ENCODE measurements at places on chromosomes 2 and 18. TPM values are rescaled to one million over a fixed set of nuclear protein-coding genes. Genes with fewer than 3 reads are reported as not detected.

Gene MGAT4A
- total RNA-seq: 124 TPM

Gene HS6ST1
- 10.1 TPM for total RNA-seq

- H3K27ac ChIP-seq: no peak overlapping the region
- no peaks in the 10 kb centered on the region for H3K36me3 ChIP-seq
- H3K4me3 ChIP-seq: no peak overlapping the region
- no peaks in the 10 kb centered on the region for H3K27me3 ChIP-seq
These were observed 1528.2 kb upstream of the ZEB2 start for GRCh38 chr2:146048141-146048540.

DNA sequence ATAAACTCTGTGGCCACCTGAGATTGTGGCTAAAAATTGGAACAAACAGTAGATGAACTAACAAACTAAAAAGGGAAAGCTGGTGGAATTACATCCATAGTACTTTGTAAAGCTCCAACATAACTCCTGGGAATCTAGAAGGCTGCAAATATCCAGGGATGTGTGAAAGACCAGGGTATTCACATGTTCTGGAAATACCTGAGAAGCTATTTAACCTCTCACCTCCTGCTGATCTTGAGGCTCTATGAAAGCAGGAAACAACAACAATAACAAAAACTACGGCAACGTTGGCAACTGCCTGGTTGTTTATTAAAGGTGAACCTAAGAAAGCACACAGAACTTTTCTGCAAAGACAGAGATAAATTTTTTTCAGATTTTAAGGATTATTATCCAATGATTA, 171.3 kb downstream of the CCDC178 start:
- DNase-seq: no peak
- no peaks in the 10 kb centered on the region for H3K36me3 ChIP-seq
- H3K4me3 ChIP-seq: no peak overlapping the region
- H3K27me3 ChIP-seq: no peaks in the 10 kb centered on the region
- no peaks in the 10 kb centered on the region for H3K4me1 ChIP-seq

- no peak for DNase-seq
- H3K4me1 ChIP-seq: peaks cover 48% of the 10 kb centered on the region
- H3K4me3 ChIP-seq: peak overlapping the region; percentile 91
- H3K27me3 ChIP-seq: no peaks in the 10 kb centered on the region
These were observed 39.3 kb downstream of the RTN4 start for GRCh38 chr2:55010915-55011314.

- no peaks in the 10 kb centered on the region for H3K27me3 ChIP-seq
- no peak overlapping the region for H3K4me3 ChIP-seq
- DNase-seq: no peak
- no peaks in the 10 kb centered on the region for H3K36me3 ChIP-seq
- no peaks in the 10 kb centered on the region for H3K4me1 ChIP-seq
These were observed 1377.0 kb downstream of the SUCLG1 start for GRCh38 chr2:83081826-83082690.
